Activated CD4-positive, alpha-beta T cell treated with anti-CD3 and anti-CD28 coated beads, Interleukin-2, amount 50 U/mL, for 4 hours (primary cell): ENCODE measurements at places on chromosomes 13 and 19.

- DNase-seq, result no peak
These were observed 9.3 kb downstream of the HOOK2 start for GRCh38 chr19:12766051-12766521.

DNA sequence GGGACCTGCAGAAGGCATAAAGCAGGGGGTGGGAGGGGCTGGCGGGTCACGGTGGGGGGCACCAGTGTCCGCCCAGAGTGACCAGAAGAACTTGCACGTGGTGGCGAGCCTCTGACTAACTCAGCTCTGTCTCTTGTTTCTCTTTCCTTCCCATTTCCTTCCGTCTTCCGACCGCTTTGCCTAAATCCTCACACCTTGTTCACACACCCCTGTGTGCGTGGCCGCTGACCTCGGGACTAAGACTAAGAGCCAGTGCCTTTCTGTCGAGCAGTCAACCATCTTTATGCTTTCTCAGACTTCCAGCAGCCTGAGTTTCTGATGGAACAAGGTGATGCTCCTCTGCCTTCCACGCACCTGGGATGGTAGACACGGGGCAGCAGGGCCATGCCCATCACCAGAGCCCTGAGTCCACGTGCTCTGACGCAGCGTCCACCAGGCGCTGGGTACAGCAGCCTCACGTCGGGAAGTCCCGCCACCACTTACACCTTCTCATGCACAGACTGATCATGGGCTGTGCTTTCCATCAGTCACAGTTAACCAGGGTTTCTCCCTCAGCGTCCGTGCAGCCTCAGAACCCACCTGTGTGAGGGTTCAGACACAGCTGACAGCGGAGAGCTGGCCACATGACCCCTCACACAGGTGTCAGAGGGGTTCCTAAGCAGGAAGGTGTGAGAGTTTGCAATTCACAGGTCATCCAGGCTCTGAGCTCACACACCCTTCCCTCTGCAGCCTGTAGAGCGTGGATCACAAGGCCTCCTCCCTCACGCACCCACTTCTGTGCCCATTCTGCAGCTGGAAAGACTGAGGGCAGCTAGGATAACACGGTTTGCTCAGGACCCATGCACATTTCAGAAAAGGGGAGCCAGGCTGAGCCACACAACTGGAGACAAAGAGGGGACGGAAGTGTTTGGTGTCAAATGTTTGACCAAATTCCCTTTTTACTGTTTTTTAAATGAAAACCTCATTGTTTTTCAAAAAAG lies 90.7 kb upstream of the MCF2L start:
- DNase-seq, result no peak

DNA sequence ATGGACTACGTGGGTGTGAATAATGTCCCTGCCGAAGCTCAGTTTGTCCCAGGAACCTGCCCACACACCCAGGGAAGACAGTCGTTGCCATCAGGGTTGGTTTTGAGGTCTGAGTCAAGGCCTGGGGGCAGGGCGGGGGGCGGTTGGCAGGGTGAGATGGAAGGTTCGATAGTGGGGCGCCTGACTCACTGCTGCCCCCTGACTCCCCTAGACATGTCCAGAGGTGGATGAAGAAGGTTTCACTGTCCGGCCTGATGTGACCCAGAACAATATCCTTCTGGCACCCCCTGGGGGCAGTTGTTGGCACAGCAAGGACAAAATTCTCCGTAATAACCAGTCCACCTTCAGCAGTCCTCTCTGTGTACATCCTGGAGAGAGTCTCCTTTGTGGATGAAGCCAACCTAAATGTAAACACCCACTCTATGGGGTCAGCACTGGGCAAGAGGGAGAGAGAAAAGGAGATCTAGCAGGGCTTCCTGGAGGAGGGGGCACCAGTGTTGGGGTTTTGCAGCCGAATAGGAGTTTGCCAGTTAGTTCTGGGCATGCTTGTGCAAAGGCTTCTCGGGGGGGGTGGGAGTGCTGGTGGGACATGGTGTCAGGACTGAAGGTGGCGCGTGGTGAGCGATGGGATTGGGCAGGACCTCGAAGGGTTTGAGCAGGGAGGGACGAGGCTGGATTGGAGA lies 19.6 kb upstream of the B3GNT3 start:
- DNase-seq, result peak; percentile 32

GRCh38 chr13:99596180-99596579 lies 94.9 kb downstream of the TM9SF2 start:
- DNase-seq, result no peak

GRCh38 chr19:47819858-47820257 lies 1.9 kb upstream of the CRX start:
- no peak for DNase-seq

DNA sequence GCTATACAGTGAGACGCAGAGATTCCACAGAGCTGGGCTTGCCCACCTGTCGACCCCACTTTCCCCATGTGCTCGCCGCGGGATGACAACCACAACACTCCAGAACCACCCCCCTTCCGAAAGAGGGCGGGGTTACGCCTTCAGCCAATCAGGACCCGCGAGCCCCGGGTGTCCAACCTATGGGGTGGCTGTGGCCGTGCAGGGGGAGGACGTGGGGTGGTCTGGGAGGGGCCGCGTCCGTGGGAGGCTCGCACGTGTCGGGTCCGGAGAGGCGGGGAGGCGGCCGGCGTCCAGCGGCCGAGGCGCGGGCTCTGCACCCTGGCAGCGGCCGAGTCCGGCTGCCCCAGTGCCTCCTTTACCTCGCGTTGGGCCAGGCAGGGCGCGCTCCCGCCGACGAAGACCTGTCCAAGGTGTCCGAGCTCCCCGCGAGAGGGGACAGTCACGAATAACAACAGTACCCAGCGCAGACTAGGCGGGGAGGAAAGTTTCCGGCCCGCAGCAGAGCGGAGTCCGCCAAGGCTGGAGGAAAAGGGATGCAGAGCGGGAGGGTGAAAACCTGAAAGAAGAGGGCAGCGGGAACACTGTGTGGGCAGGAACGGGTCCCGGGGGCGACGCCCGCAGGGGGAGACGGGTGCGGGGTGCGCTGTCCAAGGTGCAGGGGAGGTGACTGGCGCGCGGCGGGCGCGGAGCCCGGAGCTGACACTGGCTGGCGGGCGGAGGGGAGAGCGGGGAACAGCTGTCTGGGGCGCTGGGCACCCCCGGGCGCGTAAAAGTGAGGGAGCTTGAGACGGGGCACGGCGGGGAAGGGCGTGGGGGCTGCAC lies 911 bp downstream of the ENOX1 start:
- DNase-seq, result no peak

DNA sequence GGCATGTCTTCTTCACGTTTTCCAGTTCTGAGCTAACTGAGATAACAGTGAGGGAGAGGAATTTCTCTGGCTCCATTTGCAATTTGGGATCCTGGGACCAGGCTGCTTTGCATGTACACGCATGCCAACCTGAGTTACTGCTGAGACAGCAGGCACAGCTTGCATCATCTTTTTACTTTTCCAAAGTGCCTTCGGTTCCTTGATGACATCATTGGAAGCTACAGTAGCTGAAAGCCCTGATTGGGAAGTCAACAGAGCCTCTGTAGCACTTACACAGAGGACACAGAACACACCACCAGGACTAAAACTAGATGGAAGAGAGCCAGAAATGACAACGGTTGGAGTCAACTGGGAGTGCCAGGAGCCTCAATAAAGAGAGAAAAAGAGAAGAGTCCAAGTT lies 399.1 kb upstream of the GPC6 start:
- DNase-seq, result no peak

GRCh38 chr19:56152644-56153043 lies 11.6 kb downstream of the ZNF444 start:
- no peak for DNase-seq

- no peak for DNase-seq
These were observed 2.0 kb downstream of the NPAS1 start for GRCh38 chr19:47021536-47022139.

- DNase-seq, result no peak
These were observed 248.3 kb upstream of the SLITRK1 start for GRCh38 chr13:84130495-84131114.

- no peak for DNase-seq
These were observed 1474.3 kb downstream of the UQCRFS1 start for GRCh38 chr19:27738569-27739193.

GRCh38 chr19:22326219-22326618 lies 40.0 kb downstream of the ZNF729 start:
- no peak for DNase-seq

DNA sequence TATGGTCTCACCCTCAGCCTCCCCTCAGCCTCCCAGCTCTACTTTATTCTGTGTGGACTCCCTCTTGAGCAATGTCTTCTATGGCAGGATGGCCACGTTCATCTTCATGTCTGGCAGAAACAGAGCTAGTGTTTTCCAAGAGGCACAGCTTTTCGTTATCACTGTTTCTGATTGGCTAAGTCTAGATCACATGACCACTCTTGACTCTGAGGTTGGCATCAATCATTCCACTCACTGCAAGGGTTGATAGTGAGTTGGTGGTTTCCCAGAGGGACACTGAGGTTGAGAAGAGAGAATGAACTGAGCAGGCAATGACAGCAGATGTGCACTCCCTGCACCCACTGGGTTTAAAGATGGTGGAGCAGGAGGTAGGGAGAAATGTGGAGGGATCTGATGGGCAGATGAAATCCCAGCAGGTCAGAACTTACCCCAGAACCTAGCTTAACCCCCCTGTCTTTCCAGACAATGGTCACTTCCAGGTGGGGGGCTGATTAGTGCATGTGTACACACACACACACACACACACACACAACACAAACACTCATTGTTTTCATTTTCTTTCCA lies 26.3 kb upstream of the UQCRFS1 start:
- no peak for DNase-seq

DNA sequence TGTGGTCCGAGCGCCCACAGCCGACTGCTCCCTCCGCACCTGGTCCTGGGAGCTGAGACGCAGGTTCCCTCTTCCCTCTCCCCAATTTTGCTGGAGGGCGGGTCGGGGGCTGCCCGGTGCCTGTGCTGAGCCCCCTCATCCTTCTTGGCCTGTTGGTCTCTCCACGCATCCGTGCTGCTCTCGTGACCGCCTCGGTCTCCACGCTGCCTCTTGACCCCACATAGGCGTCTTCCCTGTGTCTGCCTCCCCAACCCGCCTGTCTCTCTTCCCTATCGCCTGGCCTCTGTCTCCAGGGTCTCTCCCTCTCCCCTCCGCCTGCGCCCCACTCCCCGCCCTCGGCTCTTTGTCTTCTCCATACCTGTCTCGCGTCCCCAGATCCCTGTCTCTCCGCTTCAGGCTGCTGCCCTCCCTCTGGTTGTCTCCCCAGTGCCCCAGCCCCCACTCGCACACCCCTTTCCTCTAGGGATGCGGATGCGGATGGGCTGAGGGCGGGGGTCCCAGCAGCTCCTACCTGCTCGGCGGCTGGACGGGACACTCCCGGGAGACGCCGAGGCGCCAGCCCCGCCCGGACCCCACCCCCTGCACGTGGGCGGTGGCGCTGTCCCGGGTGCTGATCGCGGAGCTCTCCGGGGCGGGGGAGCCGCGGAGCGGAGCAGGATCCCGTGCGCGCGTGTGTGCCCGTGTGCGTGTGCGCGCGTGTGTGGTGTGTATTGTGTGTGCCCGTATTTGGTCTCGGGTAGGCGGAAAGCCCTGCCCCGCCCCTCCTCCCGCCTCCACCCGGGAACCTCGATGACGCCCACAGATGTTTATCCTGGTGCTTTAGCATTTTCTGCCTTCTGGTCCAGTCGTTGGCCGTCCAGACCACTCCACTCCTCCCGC lies at the start of gene SYT5:
Gene SYT5 (minus strand): TSS at position 684 of the 879 bp plus-strand sequence. CDS start 1,248 bp downstream, outside the sequence.
- peak; percentile 45 for DNase-seq

DNA sequence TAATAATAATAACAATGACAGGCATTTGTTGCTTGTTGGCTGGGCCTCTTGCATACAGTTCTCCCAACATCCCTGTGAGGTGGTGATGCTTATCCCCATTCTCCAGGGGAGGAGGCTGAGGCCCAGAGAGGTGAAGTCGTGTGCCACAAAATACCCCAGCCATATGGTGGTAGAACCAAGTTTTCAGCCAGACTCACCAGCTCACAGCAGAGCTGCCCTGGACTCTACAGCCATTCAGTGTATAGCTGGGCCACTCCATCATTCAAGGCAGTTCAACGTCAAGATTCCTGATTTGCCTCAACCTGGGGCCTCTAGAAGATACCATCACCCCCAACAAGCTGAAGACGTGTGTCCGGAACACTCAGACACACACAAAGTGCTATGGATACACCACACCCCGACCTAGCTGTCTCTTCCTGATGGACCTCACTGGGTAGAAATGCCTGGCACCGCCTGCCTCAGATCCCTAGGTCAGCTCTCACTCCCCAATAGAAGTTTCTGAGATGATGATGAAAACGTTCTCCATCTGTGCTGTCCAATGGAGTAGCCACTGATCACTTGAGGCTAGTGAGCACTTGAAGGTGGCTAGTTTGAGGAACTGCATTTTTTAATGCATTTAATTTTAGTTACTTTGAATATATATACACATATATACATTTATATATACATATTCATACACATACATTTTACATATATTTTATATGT lies 4.3 kb upstream of the CEACAM19 start:
- no peak for DNase-seq

GRCh38 chr13:80924596-80924995 lies 583.7 kb upstream of the SPRY2 start:
- no peak for DNase-seq

GRCh38 chr19:29941828-29942403 lies at the start of gene URI1:
Gene URI1, plus strand, starts transcription at chr19:29942239. Its CDS starts 309 bp downstream, at chr19:29942548.
- DNase-seq, result peak; percentile 90

DNA sequence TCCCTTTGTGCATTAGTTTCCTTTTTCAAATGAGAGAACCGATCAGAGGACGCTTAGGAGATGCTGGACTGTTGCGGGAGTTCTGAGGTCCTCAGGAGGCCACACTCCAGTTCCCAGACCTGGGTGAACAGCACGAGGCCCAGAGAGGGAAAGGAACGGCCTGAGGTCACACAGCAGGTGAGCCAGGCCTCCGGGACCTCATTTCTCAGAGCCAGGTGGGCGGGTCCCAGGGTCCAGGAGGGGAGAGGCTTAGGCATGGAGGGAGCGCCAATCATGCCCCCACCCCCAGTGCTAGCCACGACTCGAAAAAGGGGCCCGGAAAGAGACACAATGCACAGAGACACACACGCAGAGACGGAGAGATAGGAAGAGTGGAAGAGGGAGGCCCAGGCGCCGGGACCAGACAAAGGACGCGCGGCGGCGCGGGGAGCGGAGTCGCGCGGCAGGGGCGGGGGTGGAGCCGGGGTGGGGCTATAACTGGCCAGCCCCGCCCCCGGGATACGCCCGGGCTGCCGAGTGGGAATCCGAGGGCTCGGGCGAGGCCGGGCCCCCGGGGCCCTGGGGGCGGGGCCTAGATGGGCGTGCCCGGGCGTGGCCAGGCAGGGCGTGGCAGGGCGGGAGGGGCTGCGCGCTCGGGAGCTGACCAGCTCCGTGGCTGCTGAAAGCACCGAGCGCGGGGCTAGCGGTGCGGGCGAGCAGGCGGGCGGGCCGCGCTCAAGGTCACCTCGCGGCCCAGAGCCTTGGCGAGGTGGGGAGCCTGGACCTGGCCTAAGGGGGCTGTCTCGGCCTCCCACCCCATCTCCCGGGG lies 1.6 kb downstream of the ELAVL3 start:
- no peak for DNase-seq

GRCh38 chr13:48411841-48412531 lies 927 bp downstream of the LPAR6 start:
- DNase-seq, result peak; percentile 28

GRCh38 chr13:95317039-95317989 lies 16.1 kb upstream of the ABCC4 start:
- no peak for DNase-seq

DNA sequence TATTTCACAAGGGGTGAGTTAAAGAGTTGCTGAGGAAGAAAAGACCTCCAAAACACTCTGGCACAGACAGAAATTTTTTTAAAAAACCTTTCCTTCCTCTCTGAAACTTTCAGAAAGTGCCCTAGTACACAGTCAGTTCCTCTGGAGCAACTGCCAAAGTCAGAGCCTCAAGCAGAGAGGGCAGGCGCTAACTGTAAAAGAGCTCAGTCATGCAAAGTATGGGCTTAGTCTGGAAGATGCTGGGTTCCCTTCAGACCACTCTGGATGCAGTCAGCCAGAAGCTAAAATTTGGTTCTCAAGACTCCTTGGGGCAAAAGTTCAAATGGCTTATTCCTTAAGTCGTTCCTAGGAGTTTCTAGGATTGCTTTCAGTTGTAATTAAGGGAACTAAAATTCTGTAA lies 671.6 kb downstream of the PCDH9 start:
- DNase-seq, result no peak
